ENCODE measurements at places on chromosomes 12 and 14. TPM values are rescaled to one million over a fixed set of nuclear protein-coding genes. Genes with fewer than 3 reads are reported as not detected.

- H3K27ac ChIP-seq = peak overlapping the region; percentile 95
- peaks cover 21% of the 10 kb centered on the region for H3K4me1 ChIP-seq
These were observed 642 bp upstream of the PAN2 start for GRCh38 chr12:56334490-56334793.

TAMALIN gene
- 12.4 TPM for total RNA-seq

GRCh38 chr14:103284574-103285467 lies 49.2 kb upstream of the EIF5 start:
- peaks cover 33% of the 10 kb centered on the region for H3K27me3 ChIP-seq
- no peak for DNase-seq
- H3K4me1 ChIP-seq = no peaks in the 10 kb centered on the region
- H3K4me3 ChIP-seq = no peak overlapping the region
- no peak overlapping the region for H3K27ac ChIP-seq
- H3K36me3 ChIP-seq = no peaks in the 10 kb centered on the region

DNA sequence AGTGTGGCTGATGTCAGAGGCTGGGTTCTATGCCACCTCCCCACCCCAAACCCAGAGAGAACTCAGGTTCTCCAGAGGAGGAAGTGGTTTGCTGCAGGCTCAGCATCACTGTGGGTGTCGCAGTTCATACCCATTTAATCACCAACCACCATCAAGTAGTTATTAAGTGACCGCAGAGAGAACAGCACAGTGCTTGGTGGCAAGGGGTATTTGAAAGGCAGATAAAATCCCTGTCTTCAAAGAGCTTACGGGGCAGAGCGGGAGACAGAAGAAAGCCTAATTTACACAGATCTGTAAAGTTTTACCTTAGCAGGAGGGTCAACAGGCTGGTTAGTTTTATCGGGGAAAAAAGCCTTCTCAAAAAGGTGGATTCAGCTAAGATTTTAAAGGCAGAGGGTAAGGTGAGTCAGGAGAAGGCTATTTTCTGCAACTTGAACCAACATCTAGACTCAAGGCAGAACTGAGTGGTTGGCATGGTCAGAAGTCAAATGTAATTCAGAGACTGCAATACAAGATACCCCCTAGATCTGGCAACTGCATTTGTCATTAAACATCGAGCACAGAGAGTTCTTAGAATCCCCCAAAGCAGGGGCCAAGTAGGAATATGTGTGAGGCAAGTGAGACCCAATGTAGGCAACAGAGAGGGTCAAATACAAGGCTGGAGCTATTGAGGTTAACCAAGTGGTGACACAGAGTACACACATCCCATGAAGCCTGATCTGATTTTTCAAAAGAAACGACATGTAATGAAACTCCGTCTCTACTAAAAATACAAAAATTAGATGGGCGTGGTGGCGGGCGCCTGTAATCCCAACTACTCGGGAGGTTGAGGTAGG lies 13.2 kb downstream of the PXN start:
- no peak overlapping the region for H3K4me3 ChIP-seq
- H3K27me3 ChIP-seq = no peaks in the 10 kb centered on the region
- DNase-seq = no peak
- peaks cover 13% of the 10 kb centered on the region for H3K36me3 ChIP-seq
- no peak overlapping the region for H3K27ac ChIP-seq

- H3K4me1 ChIP-seq = no peaks in the 10 kb centered on the region
- no peaks in the 10 kb centered on the region for H3K27me3 ChIP-seq
- H3K4me3 ChIP-seq = no peak overlapping the region
- H3K36me3 ChIP-seq = no peaks in the 10 kb centered on the region
- H3K27ac ChIP-seq = no peak overlapping the region
These were observed 137.5 kb downstream of the FSCB start for GRCh38 chr14:44369401-44370123.

- H3K36me3 ChIP-seq = peaks cover 1% of the 10 kb centered on the region
- no peaks in the 10 kb centered on the region for H3K4me1 ChIP-seq
These were observed 23.2 kb downstream of the NGDN start for GRCh38 chr14:23492618-23493272.
